Activated T-helper 1 cell treated with anti-CD3 and anti-CD28 coated beads, Interleukin-2, amount 50 U/mL, for 16 hours (primary cell): ENCODE measurements at places on chromosomes 12 and 14.

GRCh38 chr14:66056926-66057552 is 429.1 kb upstream of the CCDC196 start:
- no peak for DNase-seq

DNA sequence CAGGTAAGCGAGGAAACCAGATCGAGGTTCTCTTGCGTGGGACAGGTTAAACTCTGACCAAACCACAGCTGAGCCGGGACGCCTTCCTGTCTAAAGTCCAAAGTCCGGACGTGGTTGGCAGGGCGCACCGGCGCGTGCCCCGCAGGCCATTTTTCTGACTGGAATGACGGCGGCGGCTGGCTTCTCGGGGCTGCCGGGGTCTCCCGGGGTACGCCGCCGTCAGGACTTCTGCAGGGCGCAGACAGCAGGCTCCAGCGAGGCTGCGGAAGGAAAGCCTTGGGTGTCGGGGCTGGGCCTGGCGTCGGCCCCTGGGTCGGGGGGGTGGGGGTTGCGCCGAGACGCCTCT is 32.8 kb downstream of the MIA2 start:
- DNase-seq, result no peak

DNA sequence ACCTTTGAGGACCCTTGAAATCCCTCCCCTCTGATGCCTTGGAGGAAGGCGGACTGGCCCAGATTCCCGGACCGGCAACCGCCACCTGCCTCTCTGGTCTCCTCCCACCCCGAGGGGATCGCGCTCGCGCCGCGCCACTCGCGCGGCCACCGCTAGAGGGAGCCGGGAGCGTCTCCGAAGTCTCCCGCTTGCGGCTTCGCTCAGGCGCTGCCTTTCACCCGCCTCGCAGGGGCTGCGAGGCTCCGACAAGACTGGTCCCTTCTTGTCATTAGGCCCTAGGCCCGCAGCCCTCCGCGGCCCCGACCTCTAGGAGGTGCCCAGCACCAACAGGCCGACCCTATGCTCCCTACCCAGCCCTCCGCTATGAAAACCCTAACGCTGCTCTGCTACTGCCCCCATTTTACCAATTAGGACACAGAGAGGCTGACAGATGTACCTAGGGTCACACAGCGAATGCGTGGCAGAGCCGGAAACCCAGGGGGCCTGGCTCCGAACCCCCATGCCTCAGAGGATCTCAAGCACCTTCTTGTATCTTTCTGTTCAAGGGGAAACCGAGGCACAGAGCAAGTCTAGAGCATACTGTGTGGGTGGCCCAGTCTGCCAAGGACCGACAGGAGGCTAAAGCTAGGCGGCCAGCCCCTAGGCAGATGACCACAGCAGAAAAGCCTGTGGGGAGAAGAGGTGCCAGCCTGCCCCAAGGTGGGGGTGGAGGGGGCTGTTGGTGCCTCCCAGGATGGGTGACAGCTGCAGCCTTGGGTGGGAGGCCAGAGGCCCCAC is 21.4 kb upstream of the VSX2 start:
- peak; percentile 60 for DNase-seq

GRCh38 chr14:24116128-24116814 is 1.5 kb upstream of the NRL start:
- DNase-seq, result no peak

DNA sequence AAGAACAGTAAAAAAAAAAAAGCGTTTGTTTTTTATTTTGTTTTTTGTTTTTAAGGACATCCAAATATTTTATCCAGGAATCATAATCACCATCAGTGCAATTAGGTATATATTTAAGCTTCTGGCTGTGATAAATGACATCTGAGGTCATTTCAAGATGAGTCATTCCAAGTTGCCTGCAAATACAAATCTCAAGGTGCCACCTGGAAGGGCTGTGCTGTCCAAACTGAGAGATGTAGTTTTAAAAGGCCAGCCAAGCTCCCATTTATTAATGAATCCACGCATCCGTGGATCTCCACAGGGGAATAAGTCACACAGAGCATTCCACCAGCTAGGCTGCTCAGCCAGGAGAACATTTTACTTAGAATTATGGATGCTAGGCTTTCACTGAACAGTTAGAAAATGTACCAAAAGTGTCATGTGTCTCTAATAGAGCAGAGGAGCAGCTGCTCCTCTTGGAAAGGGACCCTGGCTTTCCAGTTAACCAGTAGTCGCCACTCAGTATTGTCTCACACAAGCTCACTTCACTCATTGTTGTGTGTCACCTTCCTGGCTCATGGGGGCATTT is 1151.4 kb upstream of the TMEM132C start:
- no peak for DNase-seq

- no peak for DNase-seq
Measured at GRCh38 chr12:3892631-3893030, 19.4 kb upstream of the PARP11 start.

DNA sequence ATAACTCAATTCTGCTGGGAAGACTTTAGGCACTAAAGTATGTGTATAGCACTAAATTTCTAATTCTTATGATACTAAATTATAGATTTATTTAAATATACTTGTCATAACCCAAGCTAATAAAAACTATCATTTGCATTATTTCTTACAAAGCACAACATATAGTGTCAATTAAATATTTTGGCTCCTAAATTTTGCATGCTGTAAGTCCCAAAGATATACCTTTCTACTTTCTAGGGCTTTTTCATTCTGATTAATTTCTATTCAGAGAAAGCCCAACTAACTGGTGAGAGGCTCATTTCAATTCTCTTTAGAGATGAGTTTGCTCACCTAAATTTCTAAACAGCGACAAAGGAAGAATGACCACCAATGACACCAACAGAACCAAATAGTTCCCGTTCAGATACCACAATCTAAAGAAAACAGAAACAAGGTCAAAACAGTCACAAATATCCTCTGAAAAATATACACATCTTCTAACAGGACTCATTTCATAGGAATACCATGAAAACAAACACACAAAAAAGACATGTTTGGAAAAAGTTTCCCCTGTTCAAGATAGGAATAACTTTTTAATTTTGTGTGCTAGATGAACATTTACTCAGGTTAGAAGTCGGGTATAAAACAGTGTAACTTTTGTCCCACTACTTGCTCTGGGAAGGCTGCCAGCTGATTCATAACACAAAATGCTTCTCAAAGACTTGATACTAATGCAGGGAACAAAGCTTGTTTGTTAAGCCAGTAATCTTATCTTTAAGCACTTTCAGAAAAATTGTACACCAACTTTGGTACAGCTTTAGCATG is 7.6 kb downstream of the SLC38A2 start:
- DNase-seq, result no peak

GRCh38 chr14:101199028-101199770 is 295.7 kb upstream of the RTL1 start:
- DNase-seq, result no peak

- DNase-seq, result no peak
Measured at GRCh38 chr12:46386877-46387629, 14.5 kb upstream of the SLC38A2 start.

DNA sequence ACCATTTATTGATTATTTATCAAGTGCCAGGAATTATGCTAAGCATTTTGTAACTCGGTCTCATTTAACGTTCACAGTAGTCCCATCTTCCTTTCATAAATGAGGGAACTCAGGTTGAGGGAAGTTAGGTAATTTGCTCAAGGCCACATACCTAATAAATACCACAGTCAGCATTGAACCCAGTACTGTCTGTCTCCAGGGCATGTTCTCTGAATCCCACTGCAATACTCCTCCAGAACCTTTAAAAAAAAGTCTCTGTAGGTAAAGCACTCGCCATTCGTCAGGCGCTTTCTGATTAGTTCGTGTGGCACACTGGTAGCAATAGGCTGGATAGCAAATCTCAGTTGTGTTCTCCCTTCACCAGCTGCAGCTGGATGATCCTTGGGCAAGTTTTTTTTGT is 14.3 kb downstream of the SLC17A8 start:
- DNase-seq, result no peak

DNA sequence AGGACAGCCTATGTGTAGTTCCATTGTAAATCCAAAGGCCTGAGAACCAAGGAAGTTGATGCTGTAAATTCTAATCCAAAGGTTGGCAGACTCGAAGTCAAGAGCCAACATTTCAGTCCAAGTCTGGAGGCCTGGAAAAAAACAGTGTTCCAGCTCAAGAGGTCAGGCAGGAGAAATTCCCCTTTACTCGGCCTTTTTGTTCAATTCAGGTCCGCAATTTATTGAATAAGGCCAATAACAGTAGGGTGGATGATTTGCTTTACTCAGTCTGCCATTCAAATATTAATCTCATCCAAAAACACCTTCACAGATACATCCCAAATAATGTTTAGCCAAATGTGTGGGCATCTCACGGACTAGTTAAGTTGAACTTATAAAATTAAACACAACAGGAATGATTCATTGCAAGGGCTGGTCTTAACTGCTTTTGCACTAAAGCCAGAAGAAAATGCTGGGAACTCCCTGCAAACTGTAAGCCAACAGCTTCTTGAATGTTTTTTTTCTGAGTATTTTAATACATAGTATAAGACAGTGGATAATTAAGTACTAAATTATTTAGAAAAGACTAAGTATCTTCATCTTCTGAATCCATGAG is 197.4 kb upstream of the GARIN6 start:
- no peak for DNase-seq

GRCh38 chr14:76450476-76450875 is 74.5 kb downstream of the ESRRB start:
- DNase-seq, result no peak

GRCh38 chr12:109387425-109388166 is 39.9 kb downstream of the MYO1H start:
- no peak for DNase-seq
